Panc1 (cell line): ENCODE measurements at places on chromosomes 2 and 18. TPM values are rescaled to one million over a fixed set of nuclear protein-coding genes. Genes with fewer than 3 reads are reported as not detected.

- DNase-seq: no peak
These were observed 234.8 kb downstream of the CYRIA start for GRCh38 chr2:16430846-16431245.

Gene GALNT13
- total RNA-seq: not detected

Gene CCDC68
- 0.41 TPM for total RNA-seq

DNA sequence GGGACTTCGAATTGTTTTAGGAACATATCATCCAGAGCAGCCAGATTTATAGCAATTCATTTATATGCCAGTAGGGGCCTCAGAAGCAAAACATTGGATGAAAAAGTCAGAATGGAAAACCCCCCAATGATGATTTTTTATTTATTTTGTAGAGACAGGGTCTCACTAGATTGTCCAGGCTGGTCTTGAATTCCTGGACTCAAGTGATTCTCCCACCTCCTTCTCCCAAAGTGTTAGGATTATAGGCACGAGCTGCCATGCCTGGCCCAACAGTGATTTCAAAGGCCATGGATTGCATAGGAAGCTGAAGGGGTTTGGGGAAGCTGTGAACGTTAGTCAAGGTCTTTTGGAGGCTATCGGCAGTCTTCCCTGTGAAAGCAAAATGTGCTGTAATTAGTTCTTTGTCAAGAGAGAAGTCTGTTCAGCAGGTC is 21.9 kb upstream of the MCFD2 start:
- DNase-seq: no peak

GRCh38 chr2:118830118-118830517 is 17.3 kb downstream of the EN1 start:
- no peak for DNase-seq

Gene CRYBA2
- total RNA-seq: not detected

DNA sequence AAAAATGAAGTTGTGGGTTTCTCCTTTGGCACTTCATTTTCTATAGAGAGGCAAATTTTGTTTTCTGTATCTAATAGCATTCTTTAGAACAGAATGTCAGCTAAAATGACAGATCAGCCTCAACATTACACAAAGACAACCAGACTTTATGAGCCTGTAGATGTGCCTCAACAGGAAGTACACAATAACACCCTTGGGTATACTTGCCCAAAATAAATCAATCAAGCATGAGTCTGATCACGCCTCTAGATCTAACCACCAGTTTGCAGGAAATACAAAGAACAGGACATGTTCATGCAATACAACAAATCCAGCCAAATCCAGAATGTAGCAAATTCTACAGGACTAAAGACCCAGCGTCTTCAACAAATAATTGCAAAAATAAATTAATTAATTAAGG is 11.2 kb upstream of the DAPL1 start:
- no peak for DNase-seq

GRCh38 chr2:224158061-224158460 is 119.0 kb upstream of the SERPINE2 start:
- DNase-seq: no peak

DNA sequence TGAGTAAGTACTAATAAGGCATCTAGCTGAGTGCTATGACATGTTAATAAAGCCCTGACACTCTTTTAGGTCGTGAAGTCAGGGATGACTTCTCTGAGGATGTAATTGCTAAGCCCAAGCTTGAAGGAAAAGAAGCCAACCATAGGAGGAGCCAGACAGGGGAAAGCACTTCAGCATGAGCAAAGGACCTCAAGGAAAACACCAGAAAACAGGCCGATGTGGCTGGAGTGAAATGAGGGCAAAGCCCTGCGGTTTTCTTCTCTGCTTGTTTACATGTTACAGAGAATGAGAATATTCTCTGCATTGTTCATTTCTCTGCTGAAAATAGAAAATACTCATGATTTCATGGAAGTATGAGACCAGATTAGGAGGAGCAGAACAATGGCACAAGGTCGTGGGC is 112.5 kb upstream of the ARHGAP28 start:
- no peak for DNase-seq

Gene PLEKHH2
- 15.0 TPM for total RNA-seq

- DNase-seq: no peak
These were observed 16.2 kb upstream of the CXCR4 start for GRCh38 chr2:136134126-136134525.

DNA sequence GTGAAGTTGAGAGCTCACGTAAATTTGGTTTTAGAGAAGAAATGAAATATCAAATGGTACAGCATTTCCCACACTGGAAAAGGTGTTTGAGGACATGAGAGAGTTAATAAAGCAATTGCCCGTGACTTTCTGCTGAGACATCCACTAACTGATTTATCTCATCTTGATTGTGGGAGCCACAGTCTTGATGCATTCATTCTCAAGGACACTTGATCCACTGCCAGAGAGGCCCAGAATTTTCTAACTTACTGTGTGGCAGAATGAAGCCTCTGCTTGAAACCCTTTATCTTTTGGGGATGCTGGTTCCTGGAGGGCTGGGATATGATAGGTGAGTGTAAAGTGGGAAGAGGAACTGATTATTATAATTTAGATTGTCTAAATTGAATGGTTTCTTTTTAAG is at the start of gene CPO:
Gene CPO (plus strand): TSS at position 179 of the 400 bp plus-strand sequence. CDS start 82 bp downstream, at position 261.
- no peak for DNase-seq

DNA sequence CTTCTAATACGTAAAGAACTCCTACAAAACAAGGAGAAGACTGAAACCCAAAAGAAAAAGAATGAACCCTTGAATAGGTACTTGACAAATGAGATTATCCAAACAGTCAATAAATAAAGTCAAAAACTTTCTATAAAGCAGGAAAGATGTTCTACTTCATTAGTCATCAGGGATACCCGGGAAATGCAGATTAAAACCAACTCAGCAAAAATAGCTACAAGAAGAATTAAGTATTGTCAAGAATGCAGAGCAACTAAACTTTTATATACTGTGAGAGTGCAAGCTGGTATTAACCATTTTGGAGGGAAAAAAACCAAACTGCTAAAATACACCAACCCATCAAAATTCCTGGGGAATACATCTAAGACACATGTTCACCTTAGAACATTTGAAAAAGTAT is 10.4 kb downstream of the TXNL1 start:
- no peak for DNase-seq
